ENCODE measurements at places on chromosomes 6 and 20. TPM values are rescaled to one million over a fixed set of nuclear protein-coding genes. Genes with fewer than 3 reads are reported as not detected.

Gene DZANK1
- 1.5 TPM for total RNA-seq

Gene CCN5
- 0.18 TPM for total RNA-seq

Gene HAO1
- total RNA-seq: not detected

Gene ZNFX1
- total RNA-seq: 12.3 TPM

Gene FNDC11
- total RNA-seq: 0.09 TPM

DNA sequence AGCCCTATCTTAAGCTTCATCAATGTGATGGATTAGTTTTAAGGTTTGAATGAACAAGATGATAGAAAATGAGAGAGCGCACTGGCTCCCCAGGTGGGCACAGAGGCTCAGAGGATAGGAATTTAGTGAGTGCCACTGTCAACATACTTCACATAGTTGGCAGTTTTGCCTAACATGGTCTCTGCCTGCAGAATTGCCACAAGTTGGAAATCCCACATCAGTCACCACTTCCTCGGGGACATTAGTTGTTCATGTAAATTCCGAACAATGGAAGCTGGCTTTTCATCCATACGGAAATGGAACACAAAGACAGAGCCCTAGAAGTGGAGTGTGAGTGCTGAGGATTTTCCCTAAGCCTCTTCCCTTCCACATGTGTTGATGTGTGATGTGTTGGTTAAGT lies 123.9 kb upstream of the PHACTR1 start:
- no peak overlapping the region for H3K27ac ChIP-seq
- H3K36me3 ChIP-seq: no peaks in the 10 kb centered on the region
- no peak overlapping the region for H3K4me3 ChIP-seq
- H3K27me3 ChIP-seq: no peaks in the 10 kb centered on the region

GRCh38 chr6:165776691-165777090 lies 113.7 kb upstream of the PDE10A start:
- no peak overlapping the region for H3K4me3 ChIP-seq
- H3K27me3 ChIP-seq: peaks cover 2% of the 10 kb centered on the region
- peaks cover 11% of the 10 kb centered on the region for H3K4me1 ChIP-seq
- no peaks in the 10 kb centered on the region for H3K36me3 ChIP-seq
- peak overlapping the region; percentile 14 for H3K27ac ChIP-seq

GRCh38 chr6:35105078-35105477 lies 36.1 kb downstream of the TCP11 start:
- H3K36me3 ChIP-seq: no peaks in the 10 kb centered on the region
- no peak for DNase-seq
- H3K4me1 ChIP-seq: no peaks in the 10 kb centered on the region
- no peak overlapping the region for H3K27ac ChIP-seq
- H3K4me3 ChIP-seq: no peak overlapping the region
- peaks cover 5% of the 10 kb centered on the region for H3K27me3 ChIP-seq

DNA sequence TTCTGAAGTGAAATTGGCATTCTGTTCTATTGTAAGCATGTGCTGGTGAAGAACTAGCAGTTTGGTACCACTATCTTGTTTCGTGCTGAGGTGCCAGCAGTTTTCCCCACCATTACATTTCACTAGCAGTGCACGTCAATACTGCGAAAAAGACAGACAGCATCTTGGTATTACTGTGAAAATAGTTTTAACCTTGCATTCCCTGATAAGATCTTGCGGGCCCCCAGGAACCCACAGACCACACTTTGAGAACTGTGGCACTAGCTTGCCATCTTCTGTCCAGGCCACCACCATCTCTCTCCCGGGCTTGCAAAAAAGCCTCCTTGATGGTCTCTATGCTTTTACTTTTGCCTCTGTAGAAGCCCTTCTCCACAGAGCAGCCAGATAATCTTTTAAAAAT lies 185.7 kb downstream of the BACH2 start:
- no peak overlapping the region for H3K4me3 ChIP-seq
- no peaks in the 10 kb centered on the region for H3K27me3 ChIP-seq
- H3K36me3 ChIP-seq: no peaks in the 10 kb centered on the region
- no peaks in the 10 kb centered on the region for H3K4me1 ChIP-seq
- no peak overlapping the region for H3K27ac ChIP-seq

GRCh38 chr6:148795563-148795962 lies 48.7 kb downstream of the UST start:
- no peak for DNase-seq
- H3K4me1 ChIP-seq: no peaks in the 10 kb centered on the region
- no peak overlapping the region for H3K4me3 ChIP-seq
- no peaks in the 10 kb centered on the region for H3K36me3 ChIP-seq
- no peaks in the 10 kb centered on the region for H3K27me3 ChIP-seq

DNA sequence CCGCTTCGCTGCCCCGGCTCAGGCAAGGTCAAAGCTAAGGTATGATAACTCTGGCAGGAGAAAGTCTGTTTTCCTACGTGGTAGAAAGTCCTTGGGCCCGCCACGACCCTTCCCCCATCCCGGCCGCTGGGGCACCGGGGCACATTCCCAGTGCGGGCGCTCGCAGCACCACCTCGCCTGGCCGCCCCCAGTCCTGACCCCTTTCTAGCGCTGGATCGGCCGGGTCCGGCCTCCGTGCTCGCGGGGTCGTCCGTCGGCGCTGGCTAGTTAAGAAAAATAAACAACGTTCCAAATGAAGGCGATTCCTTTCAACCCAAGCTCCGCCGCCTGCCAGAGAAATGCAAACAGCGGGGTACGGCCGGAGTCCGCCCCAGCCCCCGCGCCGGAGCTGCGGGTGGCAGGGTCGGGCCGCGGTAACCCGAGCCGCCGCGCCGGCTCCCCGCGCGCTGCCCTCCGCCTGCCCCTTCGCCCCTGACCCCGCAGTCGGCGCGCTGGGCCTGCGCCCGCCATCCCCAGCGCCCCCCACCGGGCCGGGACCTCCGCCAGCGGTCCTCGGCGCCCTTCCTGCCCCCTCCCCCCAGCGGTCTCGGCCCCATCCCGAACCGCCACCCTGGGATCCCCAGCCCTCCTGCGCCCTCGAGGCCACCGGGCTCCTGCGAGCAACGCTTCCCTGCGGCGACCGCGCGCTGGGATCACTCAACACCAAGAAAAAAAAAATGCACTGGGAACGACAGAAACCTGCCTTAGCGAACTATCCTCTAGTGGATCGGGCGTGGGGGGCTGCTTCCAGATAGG lies 37.6 kb downstream of the NCR2 start:
- DNase-seq: no peak
- H3K4me3 ChIP-seq: no peak overlapping the region
- peaks cover 93% of the 10 kb centered on the region for H3K27me3 ChIP-seq
- H3K4me1 ChIP-seq: peaks cover 49% of the 10 kb centered on the region
- no peaks in the 10 kb centered on the region for H3K36me3 ChIP-seq

- no peak for DNase-seq
- no peaks in the 10 kb centered on the region for H3K27me3 ChIP-seq
- no peaks in the 10 kb centered on the region for H3K36me3 ChIP-seq
- no peaks in the 10 kb centered on the region for H3K4me1 ChIP-seq
- no peak overlapping the region for H3K4me3 ChIP-seq
These were observed 103.5 kb downstream of the SCP2D1 start for GRCh38 chr20:18916886-18917750.

DNA sequence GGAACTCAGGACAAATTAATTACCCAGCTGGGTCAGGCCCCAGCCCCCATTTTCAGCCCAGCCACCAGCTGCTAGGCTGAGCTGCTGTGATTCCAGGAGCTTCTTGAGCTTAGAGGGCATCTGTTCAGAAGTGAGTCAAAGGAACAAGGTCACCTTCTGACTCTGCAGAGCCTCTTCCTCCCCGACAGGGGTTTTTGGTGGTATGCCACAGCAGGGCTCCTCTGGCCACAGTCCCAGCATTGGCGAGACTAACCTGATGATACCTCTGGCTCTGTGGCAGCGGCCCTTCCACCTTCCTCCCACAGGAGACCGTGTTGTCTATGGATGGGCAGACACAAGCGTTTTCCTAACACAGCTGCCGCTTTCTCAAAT lies 39.7 kb downstream of the ZC3H12D start:
- DNase-seq: no peak
- peaks cover 28% of the 10 kb centered on the region for H3K4me1 ChIP-seq
- H3K27me3 ChIP-seq: peaks cover 14% of the 10 kb centered on the region
- H3K36me3 ChIP-seq: no peaks in the 10 kb centered on the region

DNA sequence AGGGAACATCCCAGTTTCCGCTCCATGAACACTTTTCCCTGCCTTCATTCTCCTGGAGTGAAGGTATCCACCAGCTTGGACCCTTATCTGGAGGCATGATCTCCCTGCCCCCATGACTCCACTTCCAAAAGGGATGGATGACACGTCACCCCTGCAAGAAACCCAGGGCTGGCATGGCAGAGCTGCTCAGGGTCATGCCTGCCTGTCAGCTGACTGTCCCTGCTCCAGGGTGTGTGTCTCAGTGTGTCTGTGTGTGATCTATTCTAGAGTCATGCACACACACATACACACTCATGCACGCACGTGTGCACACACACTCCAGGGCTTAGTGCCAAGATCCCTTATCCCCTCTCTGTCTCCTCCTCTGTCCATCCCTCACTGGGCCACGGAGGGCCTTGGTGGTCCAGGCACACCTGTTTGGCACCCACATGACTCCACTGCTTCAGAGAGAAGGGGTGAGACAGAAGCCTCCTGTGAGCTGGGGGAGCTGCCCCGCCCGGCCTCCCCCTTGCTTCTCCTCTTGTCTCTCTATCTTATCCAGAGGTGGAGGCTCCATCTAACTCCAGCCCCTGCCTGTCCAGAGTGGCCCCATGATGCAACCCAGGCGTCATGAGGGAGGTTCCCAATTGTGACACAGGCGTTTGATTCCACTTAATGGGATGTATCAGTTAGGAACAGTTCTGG lies 290.9 kb downstream of the CDC5L start:
- no peaks in the 10 kb centered on the region for H3K36me3 ChIP-seq
- no peak overlapping the region for H3K4me3 ChIP-seq
- H3K27ac ChIP-seq: no peak overlapping the region
- no peaks in the 10 kb centered on the region for H3K4me1 ChIP-seq

GRCh38 chr20:53967527-53967926 lies 102.9 kb downstream of the BCAS1 start:
- no peaks in the 10 kb centered on the region for H3K36me3 ChIP-seq
- no peak for DNase-seq
- peaks cover 2% of the 10 kb centered on the region for H3K4me1 ChIP-seq
- H3K4me3 ChIP-seq: no peak overlapping the region
- no peak overlapping the region for H3K27ac ChIP-seq

- no peaks in the 10 kb centered on the region for H3K4me1 ChIP-seq
- no peak overlapping the region for H3K4me3 ChIP-seq
- H3K27me3 ChIP-seq: no peaks in the 10 kb centered on the region
These were observed 9.9 kb downstream of the SERAC1 start for GRCh38 chr6:158158123-158158522.

- H3K4me1 ChIP-seq: peaks cover 3% of the 10 kb centered on the region
- H3K36me3 ChIP-seq: no peaks in the 10 kb centered on the region
- DNase-seq: no peak
These were observed 275.9 kb upstream of the SOX4 start for GRCh38 chr6:21317642-21318041.
